ENCODE measurements at places on chromosomes 2 and 18.

DNA sequence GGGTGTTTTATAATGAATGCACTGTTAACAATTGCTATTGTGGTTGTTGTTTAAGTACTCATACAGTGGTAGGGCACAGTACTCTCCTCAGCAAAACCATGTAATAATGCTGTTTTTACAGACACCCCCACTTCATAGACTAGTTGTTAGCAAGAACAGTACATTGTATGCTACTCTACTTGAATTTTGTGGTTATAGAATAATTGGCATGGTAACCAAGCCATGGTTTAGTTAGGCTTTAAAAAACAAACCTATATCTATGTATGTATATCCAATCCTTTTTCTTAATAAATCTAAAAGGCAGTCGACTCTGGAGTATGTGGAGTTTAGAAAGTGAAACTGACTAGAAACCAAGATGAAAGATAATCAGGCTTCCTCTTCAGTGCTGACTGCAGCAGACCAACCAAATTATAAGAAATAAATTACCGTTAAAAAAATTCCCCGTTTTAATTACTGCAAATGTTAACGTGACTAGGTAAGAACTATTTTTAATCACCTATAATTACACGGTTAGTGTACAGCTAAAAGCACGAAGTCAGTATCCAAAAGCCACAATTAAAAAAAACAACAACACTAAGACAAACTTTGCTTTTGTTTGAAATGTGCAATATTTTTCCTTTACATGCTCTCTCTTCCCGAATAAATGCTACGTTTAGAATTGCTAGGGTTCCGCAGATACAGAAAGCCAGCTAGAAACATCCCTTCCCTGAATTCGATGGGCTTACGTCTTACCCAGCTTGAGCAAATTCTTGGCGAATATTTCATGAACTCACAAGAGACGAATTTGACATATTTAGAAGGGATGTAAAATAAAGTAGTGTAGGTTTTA, 113.3 kb upstream of the SERTAD2 start:
- DNase-seq: no peak

GRCh38 chr18:3383381-3383915, 66.5 kb upstream of the TGIF1 start:
- no peak for DNase-seq

GRCh38 chr2:15284614-15285013, 276.5 kb downstream of the NBAS start:
- DNase-seq: no peak

- no peak for DNase-seq
These were observed 66.7 kb downstream of the EMILIN2 start for GRCh38 chr18:2913398-2914005.

- DNase-seq: no peak
These were observed 766.5 kb downstream of the RNF144A start for GRCh38 chr2:7683708-7684107.

DNA sequence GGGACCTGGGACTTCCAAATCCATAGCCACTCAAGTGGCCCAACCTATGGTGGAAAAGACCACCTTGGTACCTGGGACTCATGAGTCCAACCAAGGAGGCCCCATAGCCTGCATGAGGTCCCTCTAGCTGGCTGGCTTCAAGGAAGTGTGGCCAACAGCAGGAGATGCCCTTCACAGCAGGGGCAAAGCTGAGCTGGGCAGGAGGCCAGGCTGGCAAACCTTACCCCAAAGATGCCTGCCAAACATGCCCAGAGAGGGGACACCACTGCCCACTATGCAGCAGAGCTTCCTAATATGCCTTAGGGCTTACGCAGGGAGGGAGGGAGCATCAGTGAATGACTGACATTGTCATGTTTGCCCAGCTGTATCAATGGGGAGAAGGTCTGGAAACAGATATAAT, 188.0 kb upstream of the GLI2 start:
- peak; percentile 69 for DNase-seq

- no peak for DNase-seq
These were observed 27.6 kb upstream of the TMBIM1 start for GRCh38 chr2:218319813-218320365.

- no peak for DNase-seq
These were observed 186.8 kb downstream of the BCL2 start for GRCh38 chr18:63132819-63133200.

DNA sequence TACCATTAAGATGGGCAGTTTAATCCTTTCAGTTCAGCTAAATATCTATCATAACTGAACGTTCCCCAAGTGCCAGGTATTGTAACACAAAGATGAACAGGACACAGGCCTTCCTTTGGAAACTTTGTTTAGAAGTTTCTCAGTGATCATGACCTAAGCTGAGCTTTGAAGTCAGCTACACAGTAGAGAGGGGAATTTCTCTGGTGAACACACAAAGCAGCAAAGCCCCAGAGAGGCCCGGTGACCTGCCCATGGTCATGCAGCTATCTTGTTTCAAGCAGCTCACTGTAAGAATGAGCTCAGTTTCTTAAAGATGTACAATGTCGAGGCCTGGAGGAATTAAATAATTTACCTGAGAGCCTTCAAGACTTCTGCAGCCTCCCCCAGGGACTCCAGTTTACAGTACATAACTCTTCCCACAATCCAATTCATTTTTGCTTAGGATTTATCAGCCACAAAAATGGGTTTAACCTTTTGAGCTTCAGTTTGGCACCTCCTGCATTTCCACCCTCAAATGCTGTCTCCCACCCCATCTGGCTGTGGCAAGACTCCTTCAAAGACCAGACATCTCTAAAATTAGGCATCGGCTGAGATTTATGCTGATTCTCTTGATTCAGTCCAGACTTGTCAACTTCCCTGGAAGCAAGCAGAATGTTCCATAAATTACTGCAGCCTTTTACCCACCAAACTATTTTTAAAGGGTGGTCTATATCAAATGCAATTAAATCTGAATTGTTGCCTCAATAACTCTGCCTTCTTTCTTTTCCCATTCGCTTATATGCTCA, 325.6 kb downstream of the TXNL1 start:
- DNase-seq: no peak

DNA sequence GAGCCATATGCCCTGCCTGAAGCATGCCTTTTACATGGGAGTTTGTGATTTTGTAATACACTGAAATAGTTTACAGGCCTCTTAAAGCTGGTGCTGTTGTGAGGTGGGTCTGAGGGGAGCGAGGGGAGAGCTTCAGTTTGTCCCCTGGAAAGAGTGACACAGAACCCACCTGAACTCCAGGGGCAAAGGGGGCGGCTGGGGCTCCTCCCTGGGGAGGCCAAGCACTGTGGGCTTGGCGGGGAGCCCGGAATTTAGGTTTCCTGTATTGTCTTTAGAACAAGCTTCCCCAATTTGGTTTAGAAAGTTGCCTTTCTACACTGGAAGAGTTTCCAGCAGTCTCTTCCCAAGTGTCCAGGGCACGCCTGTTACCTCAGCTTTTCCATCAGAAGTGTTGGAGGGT, 75.7 kb downstream of the VAPA start:
- no peak for DNase-seq

DNA sequence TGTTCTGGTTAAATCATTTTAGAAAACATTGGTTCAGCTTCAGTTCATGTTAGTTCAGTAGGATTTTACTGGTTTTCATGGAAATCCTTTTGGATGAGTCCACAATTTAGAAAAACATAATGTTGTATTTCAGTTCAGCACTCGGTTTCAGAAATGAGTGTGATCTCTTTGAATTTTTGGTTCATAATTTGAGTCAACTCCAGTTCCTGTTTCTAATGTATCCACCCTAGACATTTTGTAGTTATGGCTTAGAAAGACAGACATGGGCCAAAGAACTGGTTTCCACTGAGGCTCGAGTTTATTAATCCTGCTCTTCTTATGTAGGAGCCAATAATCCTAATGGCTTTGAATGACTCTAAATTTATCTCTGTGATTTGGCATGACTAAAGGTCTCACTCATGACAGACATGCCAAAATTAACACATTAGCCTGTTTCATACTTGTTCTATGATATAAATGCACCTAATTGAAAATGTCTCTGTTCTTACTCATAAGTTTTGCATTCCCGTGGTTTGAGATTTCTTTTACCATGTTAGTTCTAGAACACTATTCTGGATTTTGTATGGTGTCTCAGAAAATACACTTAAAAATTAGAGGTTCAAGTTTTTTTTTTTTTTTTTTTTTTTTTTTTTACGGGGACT, 82.3 kb upstream of the SPRED2 start:
- no peak for DNase-seq

GRCh38 chr18:11146238-11146946, 3.0 kb downstream of the PIEZO2 start:
- DNase-seq: no peak

GRCh38 chr2:174974131-174974530, 31.1 kb downstream of the CHN1 start:
- no peak for DNase-seq

DNA sequence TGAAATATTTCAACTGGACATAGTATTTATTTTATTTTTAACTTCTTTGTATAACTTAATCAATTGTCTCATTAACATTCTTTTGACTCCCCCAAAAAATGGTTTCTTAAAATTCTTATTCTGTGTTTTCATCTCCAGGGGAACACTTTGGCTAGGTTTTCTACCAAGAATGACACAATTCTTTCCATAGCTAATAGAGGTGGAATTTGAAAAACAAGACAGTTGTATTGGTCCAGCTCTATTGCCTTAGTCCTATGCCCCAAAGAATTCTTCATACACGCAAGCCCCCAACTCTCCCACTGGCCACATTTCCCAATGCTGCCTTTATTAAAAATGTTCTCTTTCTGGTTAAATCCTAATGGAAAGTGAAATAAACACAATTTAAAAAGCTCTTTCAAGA, 104.7 kb upstream of the PKDCC start:
- DNase-seq: no peak

DNA sequence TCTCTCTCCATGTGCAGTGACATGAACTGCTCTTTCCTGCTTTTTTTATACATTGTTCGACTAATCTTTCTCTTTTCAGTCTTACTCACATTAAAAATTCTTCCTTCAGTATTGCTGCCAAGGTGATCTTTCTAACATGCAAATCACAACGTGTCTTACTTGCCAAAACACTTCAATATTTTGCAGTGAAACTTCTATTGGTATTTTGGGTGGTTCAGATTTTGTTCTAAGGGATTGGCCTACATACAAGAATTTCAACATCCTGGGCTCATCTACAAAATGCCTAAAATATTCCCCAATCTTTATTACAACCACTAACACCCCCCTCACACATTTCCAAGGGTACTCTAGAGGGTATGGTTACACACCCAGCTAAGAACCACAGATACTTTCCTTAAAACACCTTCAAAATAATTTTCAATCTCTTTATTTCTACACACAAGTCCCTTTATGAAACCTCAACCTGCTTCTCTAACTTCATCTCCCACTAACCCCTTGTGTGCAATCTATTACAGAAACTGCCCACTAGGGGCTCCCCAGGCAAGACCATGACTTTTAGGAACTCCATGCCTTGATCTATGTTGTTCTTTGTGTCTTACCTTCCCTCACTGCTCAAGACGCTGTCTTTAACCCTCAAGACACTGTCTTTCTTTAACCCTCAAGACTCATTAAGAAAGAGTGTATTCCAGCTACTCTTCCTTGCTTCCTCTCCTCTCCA, 50.9 kb downstream of the COL3A1 start:
- no peak for DNase-seq

- no peak for DNase-seq
These were observed 32.0 kb downstream of the CENPO start for GRCh38 chr2:24824966-24825882.

DNA sequence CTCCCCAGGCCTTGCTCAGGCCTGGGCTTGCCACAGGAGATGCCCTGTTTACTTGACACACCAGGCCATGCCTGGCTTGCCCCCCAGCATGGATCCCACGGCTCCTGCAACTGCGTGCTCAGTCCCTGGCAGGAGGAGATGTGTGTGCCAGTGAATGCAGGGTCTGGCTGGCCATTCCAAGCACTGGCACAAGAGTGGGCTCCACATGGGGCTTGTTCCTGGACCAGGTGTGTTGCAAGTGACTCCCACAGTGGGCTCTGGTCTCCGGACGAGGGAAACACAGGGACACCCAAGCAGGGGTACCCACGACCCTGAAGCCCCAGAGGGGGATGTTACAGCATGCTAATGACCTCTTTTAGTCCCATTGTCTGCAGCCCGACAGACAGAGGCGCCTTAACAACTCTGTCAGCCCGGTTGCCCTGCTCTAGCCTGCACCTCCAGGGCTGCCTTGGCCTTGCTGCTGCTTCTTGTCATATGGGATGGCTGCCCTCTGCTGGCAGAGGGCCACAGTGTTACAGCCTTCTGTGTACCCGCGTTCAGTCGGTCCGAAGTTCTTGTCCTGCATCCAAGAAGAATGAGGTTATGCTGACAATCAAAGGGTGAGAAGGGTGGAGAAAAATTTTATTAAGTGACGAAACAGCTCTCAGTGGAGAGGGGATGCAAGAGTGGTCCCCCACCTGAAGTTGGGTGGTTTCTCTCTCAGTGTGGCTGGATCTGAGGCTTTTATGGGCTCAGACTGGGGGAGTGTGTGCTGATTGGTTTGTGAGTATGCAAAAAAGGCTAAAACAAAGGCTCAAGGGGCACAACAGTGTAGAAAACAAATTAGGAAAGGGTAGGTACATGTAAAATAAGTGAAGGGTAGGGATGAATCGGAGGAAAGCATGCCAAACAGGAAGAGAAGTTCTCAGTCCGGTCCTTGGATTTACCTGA, 180.4 kb downstream of the MBD5 start:
- DNase-seq: no peak

- DNase-seq: no peak
These were observed 10.4 kb downstream of the IL36A start for GRCh38 chr2:113015655-113016054.

GRCh38 chr2:135063210-135063609, 11.1 kb downstream of the RAB3GAP1 start:
- DNase-seq: no peak

DNA sequence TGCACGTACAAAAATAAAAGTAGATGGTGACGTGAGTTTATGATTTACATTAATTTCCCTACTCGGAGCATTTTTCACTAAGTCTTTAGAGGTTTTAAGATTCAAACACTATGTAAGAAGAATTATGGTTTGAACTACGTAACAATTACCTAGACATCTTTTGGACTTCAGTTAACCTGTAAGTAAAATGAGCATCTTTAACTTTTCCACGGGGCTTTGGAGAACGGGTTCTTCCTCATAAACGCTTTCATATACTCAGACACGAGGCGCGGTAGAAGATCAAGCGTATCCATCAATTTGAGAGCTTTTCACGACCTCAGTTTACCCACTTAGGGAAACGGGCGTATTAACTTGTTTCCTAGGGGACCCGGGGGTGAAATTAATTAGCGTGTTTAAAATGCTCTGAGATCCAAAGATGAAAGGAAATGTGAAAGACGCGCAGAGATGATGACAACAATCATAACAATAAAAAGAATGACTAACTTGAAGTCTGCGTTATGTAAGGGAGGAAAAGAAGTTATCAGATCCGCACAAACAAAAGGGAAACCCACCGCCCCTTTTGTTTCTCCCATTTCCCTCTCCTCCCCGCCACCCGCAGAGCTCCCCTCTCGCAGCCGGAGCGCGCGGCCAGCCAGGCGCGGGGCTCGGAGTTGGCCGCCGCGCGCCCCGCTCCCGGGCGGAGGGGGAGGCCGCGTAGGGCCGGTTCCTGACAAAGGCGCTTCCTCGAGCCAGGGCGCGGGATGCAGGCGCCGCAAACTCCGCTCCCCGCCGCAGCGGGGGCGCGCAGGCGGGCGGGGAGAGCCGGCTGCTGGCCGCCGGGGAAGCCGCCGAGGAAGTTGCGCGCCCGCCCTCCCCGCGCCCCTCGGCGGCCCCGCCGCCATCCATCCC, 807 bp downstream of the PELI1 start:
- DNase-seq: peak; percentile 49

Data from MG63 (cell line).